ENCODE measurements at places on chromosomes 2 and 18.
A peak's percentile ranks its signal among the peaks of the same experiment; 100 is the strongest.

GRCh38 chr2:33033606-33034081 lies 86.9 kb downstream of the LTBP1 start:
- no peak for DNase-seq

GRCh38 chr18:505483-506122 lies 5.1 kb upstream of the COLEC12 start:
- DNase-seq, result no peak

- no peak for DNase-seq
These were observed 31.9 kb upstream of the EFR3B start for GRCh38 chr2:25009954-25010353.

DNA sequence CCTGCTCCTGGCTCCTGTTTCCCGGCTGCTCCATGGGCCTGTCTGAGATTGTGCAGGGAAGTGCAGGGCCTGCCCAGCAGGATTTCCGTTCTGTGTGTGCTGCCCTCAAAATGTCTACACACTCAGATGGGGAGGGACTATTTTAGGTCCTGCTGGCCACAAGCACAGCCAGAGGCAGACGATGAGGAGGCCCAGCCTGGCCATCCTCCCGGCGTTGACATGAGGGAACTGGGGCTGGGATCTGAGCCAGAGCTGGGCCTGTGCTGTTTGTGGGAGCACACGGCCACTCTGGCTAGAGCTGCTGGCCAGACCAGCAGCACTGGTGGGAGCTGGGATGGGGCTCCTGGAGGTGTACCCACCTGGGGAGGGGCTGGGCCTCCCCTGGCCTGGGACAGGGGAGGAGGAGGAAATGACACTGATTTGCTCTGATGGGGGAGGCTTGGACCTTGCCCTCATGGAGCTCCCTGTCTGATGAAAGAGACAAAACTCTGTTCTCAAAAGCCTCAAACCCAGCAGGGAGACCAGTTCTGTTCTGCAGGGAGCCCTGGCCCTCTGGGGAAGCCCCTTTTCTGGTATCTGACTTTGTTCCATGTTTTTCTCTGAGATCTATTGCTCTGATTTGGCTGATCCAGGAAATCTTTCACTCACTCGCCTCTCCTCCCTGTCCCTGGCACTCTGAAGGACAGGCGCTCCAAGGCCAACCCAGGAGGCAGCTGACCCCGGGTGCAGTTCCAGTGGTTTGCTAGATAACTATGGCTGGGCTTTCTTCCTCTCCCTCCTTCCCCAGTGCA lies 161.8 kb downstream of the DYSF start:
- no peak for DNase-seq

GRCh38 chr18:22005191-22005841 lies 164.1 kb upstream of the GATA6 start:
- DNase-seq, result no peak

DNA sequence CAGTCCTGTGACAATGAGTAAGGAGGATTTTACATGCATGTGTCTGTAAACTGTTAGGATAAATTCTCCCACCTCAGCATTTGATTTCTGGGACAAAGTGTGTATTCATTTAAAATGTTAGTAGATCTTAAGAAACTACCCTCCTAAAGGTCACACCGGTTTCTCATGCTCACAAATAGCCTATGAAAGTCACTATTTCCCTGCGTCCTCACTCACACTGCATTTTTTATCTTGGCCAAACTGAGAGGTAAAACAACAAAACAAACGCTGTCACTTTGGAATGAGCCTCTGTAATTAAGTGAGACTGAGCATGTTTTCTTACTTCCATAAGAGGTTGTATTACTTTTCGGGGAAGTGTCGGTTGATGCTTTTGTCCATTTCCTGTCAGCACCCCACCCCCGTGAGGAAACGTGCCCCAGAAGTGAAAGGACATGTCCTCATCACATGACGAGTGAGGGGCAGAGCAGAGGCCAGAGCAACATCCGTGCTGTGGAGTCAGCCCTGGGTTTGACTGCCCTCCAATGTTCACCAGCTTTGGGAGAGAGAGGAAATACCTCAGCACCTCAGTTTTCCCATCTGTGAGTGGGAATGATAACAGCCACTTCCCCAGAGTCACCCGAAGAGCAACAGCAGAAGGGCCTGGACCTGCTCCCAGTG lies 3.1 kb downstream of the GYPC start:
- DNase-seq, result no peak

- no peak for DNase-seq
These were observed 289.3 kb upstream of the ZSWIM2 start for GRCh38 chr2:187138265-187138664.

- DNase-seq, result no peak
These were observed 33.0 kb downstream of the CASP10 start for GRCh38 chr2:201215963-201216362.

- DNase-seq, result no peak
These were observed 51.3 kb upstream of the SLC1A4 start for GRCh38 chr2:64937687-64938491.

DNA sequence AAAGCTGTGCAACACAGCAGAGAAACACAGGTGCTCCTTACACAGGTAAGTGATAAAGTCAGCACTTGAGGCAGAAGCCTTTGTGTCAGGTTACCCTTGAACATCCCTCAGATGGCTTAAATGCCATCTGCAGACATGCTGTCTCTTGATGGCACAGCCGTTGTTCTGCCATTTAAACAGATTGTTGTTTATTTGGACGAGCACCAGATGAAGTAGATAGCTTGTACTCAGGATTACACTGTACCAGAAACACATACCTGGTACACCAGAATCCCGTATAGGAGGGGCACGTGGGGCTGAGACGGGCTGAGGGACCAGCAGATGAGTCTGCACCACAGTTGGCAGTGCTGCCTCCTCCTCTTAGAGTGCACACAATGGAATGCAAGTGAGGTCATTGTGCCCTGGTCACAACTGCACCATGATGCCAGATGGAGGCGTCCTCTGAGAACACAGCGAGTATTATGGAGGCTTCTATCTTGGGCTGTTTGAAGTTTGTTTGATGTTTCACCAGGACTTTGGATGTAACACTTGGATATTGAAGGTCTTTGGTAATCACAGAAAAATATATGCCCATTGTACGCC lies 143.0 kb downstream of the TANC1 start:
- peak; percentile 23 for DNase-seq

GRCh38 chr2:14756981-14757657 lies 124.6 kb downstream of the LRATD1 start:
- DNase-seq, result no peak

DNA sequence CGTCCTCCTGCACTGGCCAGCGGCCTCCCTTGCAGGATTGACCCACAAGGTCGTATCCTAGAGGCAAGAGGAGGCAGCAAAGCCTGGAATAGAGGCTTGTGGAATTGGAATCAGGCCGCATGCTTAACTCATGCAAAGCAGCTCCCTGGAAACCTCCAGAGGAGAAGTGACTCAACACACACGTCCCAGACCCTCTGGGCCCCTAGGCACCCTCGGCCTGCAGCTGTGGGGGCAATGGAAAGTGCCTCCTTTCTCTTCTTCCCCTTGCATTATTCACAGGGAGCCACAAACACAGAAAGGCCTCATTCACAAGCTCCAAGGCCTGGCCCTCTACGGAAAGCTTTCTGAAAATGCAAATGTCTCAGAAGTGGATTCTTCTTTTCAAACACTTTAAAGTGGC lies 19.6 kb downstream of the SPATA3 start:
- peak; percentile 33 for DNase-seq

DNA sequence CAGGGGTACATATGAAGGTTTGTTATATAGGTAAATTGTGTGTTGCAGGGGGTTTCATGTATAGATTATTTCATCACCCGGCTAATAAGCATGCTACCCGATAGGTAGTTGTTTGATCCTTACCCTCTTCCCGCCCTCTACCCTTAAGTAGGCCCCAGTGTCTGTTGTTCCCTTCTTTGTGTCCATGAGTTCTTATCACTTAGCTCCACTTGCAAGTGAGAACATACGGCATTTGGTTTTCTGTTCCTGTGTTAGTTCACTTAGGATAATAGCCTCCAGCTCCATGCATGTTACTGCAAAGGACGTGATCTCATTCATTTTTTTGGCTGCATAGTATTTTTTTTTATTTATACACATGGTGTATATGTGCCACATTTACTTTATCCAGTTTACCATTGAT lies 34.2 kb upstream of the ELAC1 start:
- DNase-seq, result no peak

DNA sequence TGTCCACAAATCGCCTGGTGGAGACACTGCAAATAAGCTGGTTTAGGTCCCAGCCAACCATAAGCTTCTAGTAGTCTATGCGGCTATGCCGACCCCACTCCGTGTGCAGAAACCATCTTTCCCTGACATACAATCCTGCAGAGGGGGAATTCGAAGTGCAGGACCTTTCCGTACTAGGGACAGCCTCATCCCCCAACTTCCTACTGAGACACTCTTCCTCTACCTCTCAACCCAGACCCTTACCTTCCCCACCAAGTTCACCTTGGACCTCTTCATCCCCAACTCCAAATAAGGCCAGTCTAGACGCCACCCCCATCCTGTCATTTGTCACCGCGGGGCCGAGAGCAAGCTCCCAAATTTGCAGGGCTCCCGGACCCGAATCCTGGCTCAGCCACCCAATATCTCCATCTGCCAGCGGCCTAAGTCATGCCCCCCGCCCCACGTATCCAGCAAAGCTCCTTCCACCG lies 496 bp downstream of the SUCLG1 start:
- no peak for DNase-seq

GRCh38 chr2:17962876-17963275 lies 84.4 kb downstream of the KCNS3 start:
- no peak for DNase-seq

- DNase-seq, result no peak
These were observed 69.3 kb downstream of the ALPK2 start for GRCh38 chr18:58559427-58560186.

- DNase-seq, result no peak
These were observed 43.0 kb downstream of the MALT1 start for GRCh38 chr18:58714259-58714658.

- no peak for DNase-seq
These were observed 9.7 kb upstream of the TMEM247 start for GRCh38 chr2:46469700-46470099.

DNA sequence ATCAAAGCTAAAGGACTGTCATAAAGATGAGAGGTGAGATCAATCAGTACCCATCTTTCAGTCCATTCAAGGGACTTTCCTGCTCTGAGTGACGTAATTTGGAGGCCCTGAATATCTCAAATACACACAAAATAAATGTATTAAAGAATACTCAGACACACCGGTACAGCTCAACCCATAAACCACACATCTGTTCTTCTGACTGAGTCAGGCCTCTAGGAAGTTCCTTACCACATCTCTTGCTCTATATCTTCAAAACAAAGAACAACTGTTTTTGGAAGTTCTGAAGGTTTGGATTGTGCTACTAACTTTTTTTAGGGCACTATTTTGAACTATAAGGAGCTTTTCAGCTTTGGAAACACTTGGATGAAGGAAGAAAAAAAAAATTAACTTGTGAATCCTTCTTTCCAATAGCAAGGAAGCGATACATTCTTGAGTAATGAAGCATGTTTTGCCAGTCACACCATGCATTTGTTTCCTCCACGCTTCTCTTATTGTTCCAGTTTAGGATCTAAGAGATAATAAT lies 866.5 kb upstream of the VRK2 start:
- DNase-seq, result no peak

- peak; percentile 26 for DNase-seq
These were observed 99.5 kb downstream of the MAPK4 start for GRCh38 chr18:50659091-50660003.

GRCh38 chr2:142858961-142859360 lies 18.5 kb upstream of the KYNU start:
- DNase-seq, result no peak

DNA sequence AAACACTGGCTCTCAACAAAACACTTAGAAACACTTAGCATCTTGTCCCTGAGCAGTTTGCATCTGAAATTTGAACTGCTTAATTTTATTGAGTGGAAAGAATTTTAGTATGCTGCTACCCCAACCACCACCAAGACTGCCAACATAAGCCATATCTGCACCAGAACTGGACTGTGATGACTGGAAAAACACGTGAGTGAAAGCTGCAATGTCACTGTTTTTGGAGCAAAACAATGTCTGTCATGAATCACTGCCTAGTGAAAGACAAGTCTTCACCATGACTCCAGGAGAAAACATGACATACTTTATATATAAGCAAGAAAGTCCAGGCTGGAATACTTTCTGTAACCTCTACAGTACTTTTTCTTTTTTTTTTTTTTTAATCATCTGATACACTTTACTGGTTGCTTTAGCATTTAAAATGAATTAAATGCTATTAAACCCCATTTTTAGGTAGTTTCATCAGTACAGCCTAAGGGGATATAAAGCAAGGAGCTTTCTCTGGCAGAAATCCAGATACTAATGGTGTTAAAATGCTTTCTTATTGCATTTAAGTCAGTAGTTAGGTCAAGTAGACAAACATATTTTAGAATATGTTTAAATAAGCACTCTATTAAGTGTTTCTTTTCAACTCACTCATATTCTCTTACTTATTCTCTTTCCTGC lies 2129.4 kb upstream of the PIK3C3 start:
- no peak for DNase-seq

DNA sequence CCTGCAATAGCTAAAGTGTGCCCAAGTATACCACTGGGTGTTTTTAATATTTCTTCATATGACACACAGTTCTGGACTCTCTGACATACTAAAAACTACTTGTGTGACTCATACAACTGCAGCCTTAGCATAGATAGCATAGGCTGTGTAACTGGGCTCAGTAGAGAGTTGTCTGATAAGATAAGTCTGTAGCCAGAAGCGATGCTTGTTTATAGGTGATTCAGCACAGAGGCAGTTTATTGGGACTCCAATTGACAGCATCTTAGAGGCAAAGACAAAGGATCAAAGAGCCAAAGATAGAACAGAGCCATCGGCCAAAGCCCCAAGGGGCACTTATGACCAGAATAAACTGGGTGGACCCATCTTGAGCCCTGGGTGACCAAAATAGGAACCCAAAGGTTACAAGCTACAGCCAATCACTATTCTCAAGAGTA lies 42.3 kb downstream of the AAK1 start:
- no peak for DNase-seq

GRCh38 chr18:9416563-9417072 lies 58.7 kb upstream of the RALBP1 start:
- no peak for DNase-seq

DNA sequence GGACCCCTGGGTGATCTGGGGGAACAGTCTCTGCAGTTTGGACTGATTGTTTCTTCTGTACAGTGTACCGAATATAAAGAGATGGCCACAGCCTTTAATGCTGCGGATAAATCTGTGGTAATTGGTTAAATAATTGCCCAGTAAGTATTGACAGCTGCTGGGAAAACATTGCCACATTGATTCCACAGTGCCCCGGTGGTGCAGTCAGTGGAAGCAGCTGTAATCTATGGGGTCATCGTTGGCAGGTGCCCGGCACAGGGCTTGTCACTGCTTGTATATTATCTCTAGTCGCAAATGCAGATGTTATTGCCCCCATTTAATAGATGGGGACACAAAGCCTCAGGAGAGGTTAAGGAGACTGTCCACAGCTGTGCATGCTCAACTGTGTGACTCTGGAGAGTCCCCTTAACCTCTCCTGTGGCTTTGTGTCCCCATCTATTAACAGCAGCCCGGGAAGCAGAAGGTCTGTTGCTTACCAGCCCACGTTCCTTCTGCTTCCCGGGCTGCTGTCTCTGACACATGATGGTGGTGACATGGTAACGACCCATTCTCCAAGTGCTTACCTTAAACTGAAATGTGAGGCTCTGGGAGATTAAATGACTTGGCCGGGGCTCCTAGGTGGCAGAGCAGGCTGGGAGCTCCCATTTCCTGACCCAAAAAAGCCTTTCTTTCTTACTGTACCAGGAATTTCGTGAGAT lies 76.9 kb downstream of the NCK2 start:
- no peak for DNase-seq

GRCh38 chr2:8328217-8328616 lies 353.6 kb upstream of the ID2 start:
- DNase-seq, result no peak

- DNase-seq, result no peak
These were observed 257.2 kb upstream of the NRP2 start for GRCh38 chr2:205425102-205425501.
